Mesendoderm (in vitro differentiated cells): ENCODE measurements at places on chromosomes 3 and 15.

DNA sequence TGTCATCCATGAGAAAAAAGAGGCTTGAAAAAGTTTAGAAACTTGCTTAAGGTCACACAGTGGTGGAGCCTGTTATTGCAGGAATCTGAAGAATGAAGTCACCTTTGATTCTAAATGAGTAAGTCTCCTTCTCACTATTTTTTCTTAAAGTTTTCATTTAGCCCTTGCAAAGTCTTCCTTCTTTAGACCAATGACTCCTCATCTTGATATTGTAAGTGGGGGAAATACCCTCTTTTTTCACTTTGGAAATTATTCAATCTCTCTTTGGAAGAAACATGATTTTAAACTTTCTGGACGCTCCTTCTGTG is 787 bp upstream of the SLMAP start:
- DNase-seq: peak; percentile 87

DNA sequence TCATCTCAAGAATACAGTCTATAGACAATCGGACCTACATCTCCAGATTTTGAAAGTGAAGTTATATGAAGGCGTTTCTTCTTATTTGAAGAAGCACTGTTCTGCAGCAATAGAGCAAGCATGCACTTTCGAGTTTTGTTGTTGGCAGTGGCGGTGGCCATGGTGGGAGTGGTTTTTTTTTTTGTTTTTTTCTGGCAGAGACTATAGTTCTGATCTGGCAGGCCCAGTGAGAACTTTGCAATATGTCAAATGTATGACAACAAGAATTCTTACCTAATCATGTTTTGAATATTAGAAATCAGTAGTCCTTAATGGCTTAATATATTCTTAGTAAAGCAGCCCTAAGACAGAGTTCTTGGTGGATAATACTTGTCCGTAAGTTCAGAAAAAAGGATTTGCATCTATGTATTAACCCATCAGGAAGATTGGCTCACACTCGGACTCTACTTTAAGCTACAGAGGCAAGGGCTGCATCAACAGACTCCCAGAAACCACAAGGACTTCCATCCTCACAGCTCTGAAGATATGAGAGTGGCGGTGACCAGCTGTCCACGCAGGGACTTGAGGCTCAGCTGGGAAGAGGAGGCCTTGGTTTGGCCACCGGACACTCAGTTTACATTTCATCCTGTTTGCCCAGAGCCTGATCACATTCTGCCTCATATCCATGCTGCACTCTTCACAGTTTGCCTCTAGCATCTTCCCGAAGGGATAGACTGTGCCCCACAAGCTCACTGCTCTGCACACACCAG is 124.1 kb upstream of the THBS1 start:
- no peak for DNase-seq

- DNase-seq: no peak
Observed at GRCh38 chr3:65831733-65832425, 206.8 kb downstream of the MAGI1 start.

DNA sequence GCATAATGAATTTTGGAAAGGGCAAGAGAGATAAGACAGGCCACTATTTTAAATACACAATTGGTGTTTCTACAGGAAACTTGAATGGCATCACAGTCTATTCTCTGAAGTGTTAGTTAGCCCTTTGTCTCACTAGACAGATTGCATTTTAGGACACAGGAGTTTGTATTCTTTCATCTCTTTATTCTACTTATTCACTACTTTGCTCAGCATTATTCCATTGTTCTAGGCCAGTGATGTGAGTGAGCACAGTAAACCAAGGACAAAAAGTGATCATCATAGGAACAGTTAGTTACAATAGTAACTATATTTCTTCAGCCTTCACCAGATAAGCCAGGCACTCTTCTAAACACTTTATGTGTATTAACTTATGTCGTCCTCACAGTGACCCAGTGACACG is 150.2 kb upstream of the SLCO3A1 start:
- DNase-seq: no peak

DNA sequence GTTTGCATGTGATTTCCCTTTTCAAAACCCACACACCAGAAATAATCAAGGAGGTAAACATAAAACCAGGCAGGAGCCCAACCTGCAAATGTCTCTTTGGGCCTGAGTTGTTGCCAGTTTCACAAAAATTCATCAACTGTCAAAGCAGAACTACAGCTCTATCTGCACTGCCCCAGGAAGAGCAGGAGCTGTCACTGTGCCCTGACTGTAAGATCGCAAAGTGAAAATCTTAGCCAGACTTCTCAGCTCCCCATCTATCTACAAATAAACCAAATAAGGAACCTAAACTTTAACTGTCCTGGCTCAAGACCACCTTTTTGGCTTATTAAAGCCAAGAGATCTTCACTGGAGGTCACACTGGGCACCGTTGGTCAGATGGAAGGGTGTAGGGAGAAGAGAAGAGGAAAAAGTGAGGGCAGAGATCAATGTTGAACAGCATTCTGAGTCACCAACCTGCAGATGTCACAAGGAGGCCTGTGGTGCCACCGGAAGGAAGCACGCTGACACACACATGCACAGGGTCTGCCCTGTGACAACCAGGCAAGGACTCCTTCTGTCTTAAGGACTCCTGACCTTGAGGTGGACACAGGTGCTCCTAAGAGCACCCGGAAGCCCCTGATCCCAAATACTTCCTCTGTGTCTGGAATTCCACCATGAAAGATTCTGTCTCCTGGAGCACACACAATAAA is 58.7 kb downstream of the RPN1 start:
- no peak for DNase-seq

GRCh38 chr3:128067489-128067888 is 15.3 kb downstream of the SEC61A1 start:
- peak; percentile 37 for DNase-seq

DNA sequence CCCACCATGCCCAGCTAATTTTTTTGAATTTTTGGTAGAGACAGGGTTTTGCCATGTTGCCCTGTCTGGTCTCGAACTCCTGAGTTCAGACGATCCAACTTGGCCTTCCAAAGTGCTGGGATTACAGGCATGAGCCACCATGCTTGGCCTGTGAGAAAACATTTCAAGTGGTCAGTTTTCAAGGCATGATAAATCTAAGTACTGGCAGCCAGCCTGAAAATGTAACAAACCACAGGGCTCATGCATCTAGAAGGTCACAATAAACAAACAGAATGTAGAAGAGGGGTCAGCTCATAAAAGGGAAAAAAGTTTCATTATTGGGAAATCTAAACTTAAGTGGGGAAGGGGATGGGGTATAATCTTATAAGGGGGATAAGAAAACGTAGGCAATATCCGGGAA is 39.9 kb downstream of the PPCDC start:
- no peak for DNase-seq

GRCh38 chr15:65785151-65785550 is 6.9 kb downstream of the DENND4A start:
- DNase-seq: no peak

- DNase-seq: no peak
Observed at GRCh38 chr3:57518276-57518915, 25.7 kb downstream of the DNAH12 start.

GRCh38 chr15:83764201-83764838 is 110.4 kb downstream of the ADAMTSL3 start:
- no peak for DNase-seq

DNA sequence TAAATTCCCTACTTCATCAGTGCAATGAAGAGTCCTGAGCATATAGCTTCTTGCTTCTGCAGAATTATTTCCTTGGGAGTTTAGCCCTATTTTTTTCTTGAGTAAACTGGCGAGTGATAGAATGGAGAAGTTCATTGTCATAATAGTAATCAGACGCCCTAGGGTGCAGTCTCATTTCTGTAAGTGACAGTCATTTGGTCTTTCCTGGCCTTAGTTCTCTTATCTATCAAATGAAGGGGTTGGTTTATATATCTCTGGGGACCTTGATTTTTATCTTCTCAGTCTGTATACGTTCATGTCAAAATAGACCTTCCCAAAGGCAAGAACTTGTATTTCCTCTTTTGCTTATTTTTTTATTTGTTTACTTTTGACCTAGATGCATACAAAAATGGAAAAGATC is 9.9 kb upstream of the ALPK3 start:
- DNase-seq: no peak

DNA sequence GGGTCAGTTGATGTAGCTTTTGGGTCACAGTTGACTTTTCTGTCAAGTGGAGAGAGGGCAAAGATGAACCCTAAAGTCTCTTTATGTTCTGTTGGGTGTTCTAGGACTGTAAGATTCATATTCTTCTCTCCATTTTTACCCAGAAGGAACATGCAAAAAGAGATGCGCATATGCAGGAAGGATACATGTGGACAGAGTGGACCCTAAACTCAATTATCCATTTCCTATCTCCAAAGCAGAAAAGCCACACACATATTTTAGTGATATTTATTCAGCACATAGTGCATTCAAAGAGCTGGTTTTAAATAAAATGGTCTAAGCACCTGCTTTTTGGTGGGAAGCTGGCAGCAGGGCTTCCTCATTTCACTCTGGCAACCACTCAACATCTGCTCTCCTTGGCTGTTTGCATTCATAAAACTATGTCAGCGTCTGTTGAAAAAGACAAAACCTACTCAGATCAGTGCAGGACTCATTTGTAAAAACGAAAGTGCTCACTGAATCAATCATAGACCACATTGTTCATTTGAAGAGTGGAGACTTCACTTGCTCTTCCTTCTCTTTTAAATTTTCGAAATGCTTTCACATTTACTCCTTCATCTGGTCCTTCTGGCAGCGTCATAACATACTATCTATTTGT is 96.6 kb downstream of the SEMA6D start:
- no peak for DNase-seq

- DNase-seq: no peak
Observed at GRCh38 chr3:24854748-24855147, 360.1 kb upstream of the THRB start.

- peak; percentile 68 for DNase-seq
Observed at GRCh38 chr3:49906073-49906743, 2.5 kb upstream of the MST1R start.
